ENCODE measurements at places on chromosomes 12 and 14.

DNA sequence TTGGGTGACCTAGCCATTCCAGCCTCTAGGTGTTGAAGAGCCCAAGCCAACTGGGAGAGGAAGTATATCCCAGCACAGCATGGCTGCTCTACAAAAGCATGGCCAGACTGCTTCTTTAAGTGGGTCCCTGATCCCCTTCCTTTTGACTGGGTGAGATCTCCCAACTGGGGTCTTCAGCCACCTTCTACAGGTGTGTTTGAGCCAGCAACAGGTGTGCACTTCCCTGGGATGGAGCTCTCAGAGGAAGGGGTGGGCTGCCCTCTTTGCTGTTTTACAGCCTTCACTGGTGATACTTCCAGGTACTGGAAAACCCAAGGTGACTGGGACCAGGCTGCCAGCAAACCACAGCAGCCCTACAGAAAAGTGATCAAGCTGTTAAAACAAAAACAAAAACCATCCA is 14.2 kb upstream of the GNS start:
- H3K27me3 ChIP-seq, result no peaks in the 10 kb centered on the region
- no peak overlapping the region for H3K4me3 ChIP-seq
- H3K27ac ChIP-seq, result no peak overlapping the region
- H3K4me1 ChIP-seq, result no peaks in the 10 kb centered on the region

- H3K4me3 ChIP-seq, result no peak overlapping the region
- DNase-seq, result no peak
- H3K4me1 ChIP-seq, result no peaks in the 10 kb centered on the region
- H3K27me3 ChIP-seq, result no peaks in the 10 kb centered on the region
- no peak overlapping the region for H3K27ac ChIP-seq
Observed at GRCh38 chr12:75545636-75546035, 34.2 kb upstream of the KRR1 start.

DNA sequence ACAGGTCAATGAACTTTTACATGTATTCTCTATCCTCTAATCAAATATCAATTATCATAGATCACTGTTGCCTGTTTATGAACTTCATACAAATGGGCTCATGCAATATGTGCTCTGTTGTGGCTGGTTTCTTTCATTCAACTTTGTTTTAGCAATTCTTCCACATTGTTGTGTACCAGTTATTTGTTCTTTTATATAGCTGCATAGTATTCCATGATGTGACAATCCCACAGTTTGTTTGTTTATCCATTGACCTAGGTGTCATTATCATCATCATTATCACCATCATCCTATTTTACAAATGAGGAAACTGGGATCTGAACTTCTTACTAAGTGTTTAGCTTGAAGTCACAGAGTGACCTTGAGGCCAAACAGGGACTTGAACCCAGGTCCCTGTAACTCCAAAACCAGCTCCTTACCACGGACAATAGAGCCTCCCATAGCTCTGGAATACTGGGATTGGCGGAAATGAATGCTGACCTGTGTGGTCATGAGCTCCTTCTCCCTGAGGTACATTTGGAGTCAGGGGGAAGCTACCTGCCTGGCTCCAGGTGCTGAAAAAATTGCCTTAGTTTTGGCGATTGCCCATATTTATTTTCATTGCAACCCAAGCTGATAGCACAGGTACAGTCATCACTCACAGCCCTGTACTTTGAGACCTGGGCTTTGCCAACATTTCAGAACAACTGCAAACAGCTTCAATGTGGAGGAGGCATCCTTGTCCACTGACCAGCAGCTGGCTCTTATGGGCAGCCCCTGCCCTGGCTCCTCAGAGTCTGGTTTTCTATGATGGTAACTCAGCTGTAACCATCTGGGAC is 9.2 kb downstream of the ZFP36L1 start:
- no peaks in the 10 kb centered on the region for H3K36me3 ChIP-seq
- H3K4me3 ChIP-seq, result no peak overlapping the region
- H3K4me1 ChIP-seq, result peaks cover 75% of the 10 kb centered on the region
- DNase-seq, result no peak

DNA sequence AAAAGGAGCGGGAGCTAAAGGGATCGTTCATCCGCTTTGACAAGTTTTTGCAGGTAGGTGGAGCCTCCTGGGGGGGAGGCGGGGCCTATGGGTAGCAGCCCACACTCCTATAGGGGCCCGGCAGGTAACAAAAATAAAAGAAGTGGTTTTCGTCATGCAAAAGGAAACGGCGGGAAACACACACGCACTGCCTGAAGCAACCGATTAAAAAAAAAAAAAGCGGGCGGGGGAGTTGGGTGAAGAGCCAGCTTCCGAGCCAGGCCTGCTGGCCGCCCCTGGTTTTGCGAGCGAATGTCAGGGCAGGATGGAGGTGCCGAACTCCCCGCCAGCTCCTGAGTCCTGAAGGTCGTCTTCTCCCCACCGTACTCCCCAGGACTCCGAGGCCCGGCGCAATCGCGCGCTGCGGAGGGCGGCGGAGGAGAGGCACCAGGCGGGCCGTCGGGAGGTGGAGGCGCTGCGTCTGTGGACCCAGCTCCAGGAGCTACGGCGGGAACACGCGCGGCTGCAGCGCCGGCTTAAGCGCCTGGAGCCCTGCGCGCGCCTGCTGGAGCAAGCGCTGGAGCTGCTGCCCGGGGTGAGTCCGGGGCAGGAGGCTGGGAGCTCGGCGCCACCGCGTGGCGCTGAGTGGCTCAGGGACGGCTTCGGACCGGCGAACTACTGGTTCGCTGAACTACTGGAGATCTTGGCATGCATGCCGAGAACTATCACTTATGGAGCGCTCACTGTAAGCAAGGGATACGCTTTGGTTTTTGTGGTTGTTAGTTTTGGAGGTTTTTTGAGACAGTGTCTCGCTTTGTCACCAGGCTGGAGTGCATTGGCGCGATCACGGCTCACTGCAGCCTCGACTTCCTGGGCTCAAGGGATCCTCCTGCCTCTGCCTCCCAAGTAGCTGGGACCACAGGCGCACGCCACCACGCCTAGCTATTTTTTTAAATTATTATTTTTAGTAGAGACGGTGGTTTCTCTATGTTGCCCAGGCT is 3.6 kb downstream of the CFAP73 start:
- H3K4me3 ChIP-seq, result peak overlapping the region; percentile 64
- H3K27ac ChIP-seq, result no peak overlapping the region
- DNase-seq, result peak; percentile 43
- peaks cover 18% of the 10 kb centered on the region for H3K4me1 ChIP-seq
- peaks cover 3% of the 10 kb centered on the region for H3K36me3 ChIP-seq

- H3K36me3 ChIP-seq, result no peaks in the 10 kb centered on the region
- no peak overlapping the region for H3K27ac ChIP-seq
- no peaks in the 10 kb centered on the region for H3K4me1 ChIP-seq
- no peaks in the 10 kb centered on the region for H3K27me3 ChIP-seq
- no peak for DNase-seq
- no peak overlapping the region for H3K4me3 ChIP-seq
Observed at GRCh38 chr14:91925001-91925726, 22.3 kb downstream of the FBLN5 start.

DNA sequence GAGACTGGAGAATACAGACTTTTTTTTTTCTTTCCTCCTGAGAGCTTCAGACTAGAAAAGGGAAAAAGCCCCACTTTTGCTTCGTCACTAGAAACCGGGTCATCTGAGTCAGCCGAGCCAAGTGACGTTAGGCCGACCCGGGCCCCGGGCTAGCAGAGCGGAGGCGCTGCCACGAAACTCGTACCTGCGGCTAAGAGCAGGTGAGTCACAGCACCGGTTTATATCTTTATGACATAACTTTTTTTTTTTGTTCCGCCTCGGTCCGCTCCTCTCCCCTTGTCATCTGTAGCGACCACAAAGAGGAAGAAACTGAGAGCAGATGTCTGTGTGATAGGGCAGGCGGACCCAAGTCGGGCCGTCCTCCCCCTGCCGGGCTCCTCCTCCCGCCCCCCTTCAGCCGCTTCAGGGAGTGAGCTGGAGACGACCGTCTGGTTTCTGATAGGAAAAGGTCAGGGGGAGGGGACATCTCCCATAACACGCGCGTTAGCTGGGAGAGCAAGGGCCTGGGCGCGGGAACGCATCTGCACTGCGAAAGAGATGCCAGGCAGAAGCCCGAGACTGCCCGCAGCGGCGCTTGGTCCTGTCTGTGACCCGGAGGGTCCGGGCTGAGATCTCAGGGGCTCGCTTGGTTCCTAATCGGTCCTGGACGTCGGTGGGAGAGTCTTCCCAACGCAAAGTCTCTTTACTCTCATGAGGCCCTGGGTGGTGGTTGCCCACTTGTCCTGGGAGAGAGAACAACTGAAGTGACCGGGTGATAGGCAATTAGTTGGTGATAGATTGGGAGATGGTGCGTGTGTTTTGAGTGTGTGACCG is 586 bp downstream of the TTC6 start:
- no peaks in the 10 kb centered on the region for H3K36me3 ChIP-seq
- peak overlapping the region; percentile 12 for H3K4me3 ChIP-seq
- peaks cover 15% of the 10 kb centered on the region for H3K4me1 ChIP-seq
- H3K27me3 ChIP-seq, result peaks cover 69% of the 10 kb centered on the region

DNA sequence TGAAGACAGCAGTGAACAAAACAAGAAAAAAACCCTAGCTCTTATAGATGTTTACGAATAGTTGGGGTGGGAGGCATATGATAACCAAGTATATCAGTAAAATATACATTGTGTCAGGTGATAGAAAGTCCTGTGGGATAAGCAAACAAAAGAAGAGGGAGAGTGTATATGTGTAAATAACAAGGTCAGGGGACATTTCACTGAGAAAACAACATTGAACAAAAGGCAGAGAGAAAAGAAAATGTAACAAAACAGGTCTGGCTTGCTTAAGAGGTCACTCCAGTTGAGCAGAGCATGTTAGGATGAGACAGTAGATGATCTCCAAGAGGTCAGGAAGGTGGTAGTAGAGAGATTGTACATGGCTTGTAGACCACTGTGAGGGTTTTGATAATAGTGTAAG is 304.1 kb downstream of the ACSS3 start:
- H3K27me3 ChIP-seq, result no peaks in the 10 kb centered on the region
- no peak overlapping the region for H3K4me3 ChIP-seq
- DNase-seq, result no peak
- no peaks in the 10 kb centered on the region for H3K36me3 ChIP-seq
- H3K27ac ChIP-seq, result no peak overlapping the region
- no peaks in the 10 kb centered on the region for H3K4me1 ChIP-seq

DNA sequence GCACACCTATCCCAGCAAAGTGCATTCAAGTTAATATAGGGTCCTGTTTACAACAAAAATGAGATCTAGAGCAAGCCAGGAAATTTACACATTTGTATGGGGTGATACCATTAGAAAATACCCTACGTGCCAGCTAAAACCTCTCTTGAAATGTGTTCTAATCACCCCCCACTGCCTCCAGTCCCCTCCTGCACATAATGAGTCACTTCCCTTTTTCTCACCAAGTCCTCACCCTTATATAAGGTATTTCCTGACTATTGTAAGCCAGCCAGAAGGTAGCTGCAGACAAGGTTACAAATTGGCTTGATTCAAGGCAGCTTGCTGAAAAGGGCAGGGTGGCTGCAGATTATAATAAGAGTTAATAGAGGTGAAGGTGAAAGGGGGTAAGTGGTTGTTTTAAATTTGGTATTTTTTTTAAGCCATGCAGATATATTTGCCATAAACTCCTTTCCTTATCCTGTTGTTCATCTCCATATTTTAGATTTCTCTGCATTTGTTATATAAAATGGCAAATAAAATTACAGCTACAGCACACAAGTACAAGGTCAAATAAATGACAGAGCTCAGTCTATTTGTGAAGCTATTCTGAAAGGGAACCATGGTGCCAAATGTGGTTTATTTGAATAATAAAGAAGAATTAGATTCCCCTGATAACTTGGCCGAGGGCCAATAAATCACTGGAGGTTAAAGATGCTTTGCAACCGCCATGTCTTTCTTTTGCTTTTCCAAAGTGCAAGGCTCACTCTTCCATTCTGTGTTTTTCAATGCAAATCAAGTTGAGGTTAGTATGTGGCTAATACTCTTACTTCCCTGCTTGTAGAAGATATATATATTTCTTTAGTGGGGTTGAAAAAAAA is 385.9 kb downstream of the EGLN3 start:
- no peaks in the 10 kb centered on the region for H3K36me3 ChIP-seq
- H3K4me1 ChIP-seq, result no peaks in the 10 kb centered on the region
- no peak overlapping the region for H3K4me3 ChIP-seq
- no peaks in the 10 kb centered on the region for H3K27me3 ChIP-seq
- H3K27ac ChIP-seq, result no peak overlapping the region

DNA sequence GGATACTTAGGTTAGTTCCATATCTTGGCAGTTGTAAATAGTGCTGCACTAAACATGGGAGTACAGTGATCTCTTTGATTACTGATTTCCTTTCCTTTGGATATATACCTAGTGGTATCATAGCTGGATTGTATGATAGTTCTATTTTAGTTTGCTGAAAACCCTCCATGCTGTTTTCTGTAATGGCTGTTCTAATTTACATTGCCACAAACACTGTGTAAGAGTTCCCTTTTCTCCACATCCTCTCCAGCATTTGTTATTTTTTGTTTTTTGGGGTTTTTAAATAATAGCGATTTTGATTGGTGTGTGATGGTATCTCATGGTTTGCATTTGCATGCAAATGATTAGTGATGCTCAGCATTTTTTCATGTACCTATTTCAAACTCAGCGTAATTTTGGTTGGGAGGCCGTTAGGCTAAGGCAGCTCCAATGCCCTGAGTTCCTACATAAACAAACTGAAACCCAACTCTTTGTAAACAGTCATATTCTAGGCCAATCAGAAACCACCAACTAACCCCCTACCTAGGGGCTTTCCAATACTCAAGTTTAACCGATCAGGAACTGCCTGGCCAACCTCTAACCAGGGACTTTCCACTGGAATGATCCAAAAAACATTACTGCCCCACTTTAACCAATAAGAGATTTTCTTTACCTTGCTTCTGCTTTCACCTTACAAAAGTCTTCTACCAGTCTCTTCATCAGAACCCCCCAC is 171.6 kb downstream of the FBXL14 start:
- no peaks in the 10 kb centered on the region for H3K27me3 ChIP-seq
- no peak overlapping the region for H3K4me3 ChIP-seq
- no peaks in the 10 kb centered on the region for H3K4me1 ChIP-seq
- H3K27ac ChIP-seq, result no peak overlapping the region

DNA sequence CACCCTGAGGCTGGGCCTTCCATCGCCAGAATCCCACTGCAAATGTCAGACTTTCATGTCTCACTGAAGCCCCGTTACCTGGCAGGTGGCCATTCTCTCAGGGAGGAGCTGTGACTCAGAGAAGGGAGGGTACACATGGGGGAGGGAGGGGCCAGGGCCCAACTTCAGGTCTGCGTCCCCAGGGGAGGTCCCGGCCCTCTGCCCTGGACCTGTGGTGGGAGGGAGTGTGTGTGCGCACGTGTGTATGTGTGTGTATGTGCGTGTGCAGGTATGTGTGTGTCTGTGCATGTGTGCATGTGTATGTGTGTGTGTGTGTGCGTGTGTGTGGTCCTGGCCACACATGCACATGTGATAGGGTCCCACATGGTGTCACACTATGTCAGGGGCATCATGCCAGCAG is 50.9 kb downstream of the MVK start:
- H3K4me3 ChIP-seq, result no peak overlapping the region
- no peaks in the 10 kb centered on the region for H3K4me1 ChIP-seq
- no peaks in the 10 kb centered on the region for H3K36me3 ChIP-seq
- H3K27ac ChIP-seq, result no peak overlapping the region
- H3K27me3 ChIP-seq, result no peaks in the 10 kb centered on the region

GRCh38 chr14:93549595-93549994 is 118.9 kb downstream of the UNC79 start:
- no peaks in the 10 kb centered on the region for H3K27me3 ChIP-seq
- DNase-seq, result no peak
- H3K4me3 ChIP-seq, result no peak overlapping the region
- H3K4me1 ChIP-seq, result no peaks in the 10 kb centered on the region

All from effector memory CD4-positive, alpha-beta T cell (primary cell).